ENCODE measurements at places on chromosomes 12 and 14. TPM values are rescaled to one million over a fixed set of nuclear protein-coding genes. Genes with fewer than 3 reads are reported as not detected.

EFS gene
- total RNA-seq: 69.6 TPM

GRCh38 chr14:22996768-22997654 lies 12.9 kb downstream of the C14orf93 start:
- H3K27me3 ChIP-seq: no peaks in the 10 kb centered on the region
- no peak overlapping the region for H3K27ac ChIP-seq
- H3K36me3 ChIP-seq: no peaks in the 10 kb centered on the region
- H3K4me1 ChIP-seq: peaks cover 9% of the 10 kb centered on the region
- H3K4me3 ChIP-seq: no peak overlapping the region

DNA sequence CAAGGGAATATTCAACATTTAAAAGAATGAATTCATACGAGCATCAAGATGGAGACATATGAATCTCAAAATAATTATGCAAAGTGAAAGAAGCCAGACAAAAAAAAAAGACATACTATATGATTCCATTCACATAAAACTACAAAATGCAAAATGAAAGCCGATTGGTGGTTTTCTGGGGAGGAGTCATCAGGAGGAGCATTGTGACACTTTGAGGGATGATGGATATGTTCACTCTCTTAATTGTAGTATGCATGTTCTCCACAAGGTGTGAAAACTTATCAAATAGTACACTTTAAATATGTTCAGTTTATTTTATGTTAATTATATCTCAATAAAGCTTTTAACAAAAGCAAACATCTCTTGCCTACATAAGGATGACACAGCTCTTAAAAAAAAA lies 13.5 kb downstream of the OLR1 start:
- DNase-seq: no peak
- peaks cover 12% of the 10 kb centered on the region for H3K27me3 ChIP-seq
- peaks cover 7% of the 10 kb centered on the region for H3K4me1 ChIP-seq
- H3K36me3 ChIP-seq: no peaks in the 10 kb centered on the region

DNA sequence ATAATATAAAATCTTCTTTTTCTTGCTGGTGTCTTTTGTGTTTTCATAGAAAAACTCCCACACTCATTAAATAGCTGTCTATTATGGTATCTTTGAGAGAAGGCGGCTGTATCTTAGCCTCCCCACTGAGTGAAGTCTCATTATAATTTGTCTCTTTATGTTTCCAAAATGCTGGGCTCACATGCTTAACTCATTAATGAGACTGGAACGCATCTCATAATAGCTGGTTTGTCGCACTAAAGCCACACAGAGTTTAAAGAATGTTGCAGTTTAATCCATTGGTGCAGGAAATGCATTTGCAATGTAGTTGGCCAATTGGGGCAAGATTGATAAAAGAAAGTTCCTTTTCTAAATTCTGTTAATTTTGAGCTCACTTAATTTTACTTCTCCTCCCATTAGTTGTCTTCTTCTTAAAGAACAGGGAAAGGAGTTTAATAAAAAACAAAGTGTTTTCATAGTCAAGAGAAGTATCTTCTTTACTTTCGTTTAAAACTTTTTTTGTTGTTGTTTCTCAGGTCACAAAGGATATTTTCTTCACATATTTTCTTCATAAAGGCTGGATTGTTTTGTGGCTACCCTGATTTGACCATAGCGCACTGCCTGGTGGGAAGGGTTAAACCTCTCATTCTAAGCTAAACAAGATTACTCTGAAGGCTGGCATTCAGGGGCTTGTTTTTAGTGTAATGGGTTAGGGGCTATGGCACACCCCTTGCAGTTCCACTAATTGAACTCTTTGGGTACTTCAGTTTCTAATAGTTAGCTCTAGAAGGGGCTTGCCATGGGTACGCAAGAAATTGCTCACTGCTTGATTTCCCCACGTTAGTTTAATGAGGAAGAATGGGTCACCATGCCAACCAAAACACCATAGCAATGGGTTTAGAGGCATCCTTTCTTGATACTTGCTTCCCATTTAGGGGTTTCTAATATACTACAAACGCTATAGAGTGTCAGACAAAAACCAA lies 197.0 kb downstream of the TMTC2 start:
- H3K27ac ChIP-seq: no peak overlapping the region
- H3K4me1 ChIP-seq: no peaks in the 10 kb centered on the region
- H3K4me3 ChIP-seq: no peak overlapping the region
- no peaks in the 10 kb centered on the region for H3K27me3 ChIP-seq

GRCh38 chr14:22420598-22421186 lies 168.3 kb downstream of the DAD1 start:
- H3K27ac ChIP-seq: no peak overlapping the region
- H3K4me3 ChIP-seq: no peak overlapping the region
- H3K36me3 ChIP-seq: no peaks in the 10 kb centered on the region
- peaks cover 6% of the 10 kb centered on the region for H3K4me1 ChIP-seq
- no peak for DNase-seq

GRCh38 chr12:2794191-2794735 lies 507 bp upstream of the FKBP4 start:
- no peak overlapping the region for H3K27ac ChIP-seq
- H3K4me3 ChIP-seq: peak overlapping the region; percentile 72
- H3K4me1 ChIP-seq: peaks cover 10% of the 10 kb centered on the region
- peak; percentile 59 for DNase-seq
- peaks cover 19% of the 10 kb centered on the region for H3K36me3 ChIP-seq

ZDHHC22 gene
- 0.13 TPM for total RNA-seq

GRCh38 chr12:41367726-41368405 lies 179.7 kb downstream of the PDZRN4 start:
- no peaks in the 10 kb centered on the region for H3K36me3 ChIP-seq
- H3K4me1 ChIP-seq: peaks cover 9% of the 10 kb centered on the region
- H3K27me3 ChIP-seq: no peaks in the 10 kb centered on the region
- H3K4me3 ChIP-seq: no peak overlapping the region
- DNase-seq: no peak

ARMH4 gene
- 31.5 TPM for total RNA-seq

OR6C65 gene
- total RNA-seq: not detected

- H3K4me3 ChIP-seq: no peak overlapping the region
- no peak for DNase-seq
- H3K27me3 ChIP-seq: peaks cover 70% of the 10 kb centered on the region
- peaks cover 8% of the 10 kb centered on the region for H3K4me1 ChIP-seq
These were observed 3.1 kb downstream of the ARHGEF25 start for GRCh38 chr12:57614178-57614947.

CCDC60 gene
- 23.4 TPM for total RNA-seq

XRCC3 gene
- total RNA-seq: 25.7 TPM
